ENCODE measurements at places on chromosomes 5 and 9. TPM values are rescaled to one million over a fixed set of nuclear protein-coding genes. Genes with fewer than 3 reads are reported as not detected.

Gene ADAMTS12
- total RNA-seq: 9.3 TPM

Gene RARS1
- total RNA-seq: 83.4 TPM

Gene ADAMTS2
- 19.8 TPM for total RNA-seq

GRCh38 chr5:9419794-9420193 lies 126.1 kb downstream of the SEMA5A start:
- no peaks in the 10 kb centered on the region for H3K36me3 ChIP-seq
- no peak for DNase-seq
- H3K4me3 ChIP-seq: no peak overlapping the region
- no peaks in the 10 kb centered on the region for H3K27me3 ChIP-seq

DNA sequence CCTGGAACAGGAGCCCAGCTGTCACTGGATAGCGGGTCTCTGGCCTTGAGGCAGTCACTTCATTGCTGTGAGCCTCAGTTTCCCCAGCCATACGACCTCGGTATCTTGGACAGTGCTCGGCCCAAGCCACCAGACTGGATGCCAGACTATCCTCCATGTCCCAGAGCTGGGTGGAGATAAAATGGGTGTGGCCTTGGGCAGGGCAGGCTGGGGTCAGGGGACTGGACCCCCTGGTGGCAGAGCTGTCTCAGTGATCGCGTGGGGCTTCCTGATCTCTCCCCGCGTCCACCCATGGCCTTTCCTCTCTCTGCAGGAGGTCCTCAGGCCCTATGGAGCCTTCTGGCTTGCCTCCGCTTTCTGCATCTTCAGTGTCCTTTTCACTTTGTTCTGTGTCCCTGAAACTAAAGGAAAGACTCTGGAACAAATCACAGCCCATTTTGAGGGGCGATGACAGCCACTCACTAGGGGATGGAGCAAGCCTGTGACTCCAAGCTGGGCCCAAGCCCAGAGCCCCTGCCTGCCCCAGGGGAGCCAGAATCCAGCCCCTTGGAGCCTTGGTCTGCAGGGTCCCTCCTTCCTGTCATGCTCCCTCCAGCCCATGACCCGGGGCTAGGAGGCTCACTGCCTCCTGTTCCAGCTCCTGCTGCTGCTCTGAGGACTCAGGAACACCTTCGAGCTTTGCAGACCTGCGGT lies 10.0 kb downstream of the SLC2A8 start:
- no peaks in the 10 kb centered on the region for H3K27me3 ChIP-seq
- no peaks in the 10 kb centered on the region for H3K36me3 ChIP-seq
- no peak for DNase-seq

DNA sequence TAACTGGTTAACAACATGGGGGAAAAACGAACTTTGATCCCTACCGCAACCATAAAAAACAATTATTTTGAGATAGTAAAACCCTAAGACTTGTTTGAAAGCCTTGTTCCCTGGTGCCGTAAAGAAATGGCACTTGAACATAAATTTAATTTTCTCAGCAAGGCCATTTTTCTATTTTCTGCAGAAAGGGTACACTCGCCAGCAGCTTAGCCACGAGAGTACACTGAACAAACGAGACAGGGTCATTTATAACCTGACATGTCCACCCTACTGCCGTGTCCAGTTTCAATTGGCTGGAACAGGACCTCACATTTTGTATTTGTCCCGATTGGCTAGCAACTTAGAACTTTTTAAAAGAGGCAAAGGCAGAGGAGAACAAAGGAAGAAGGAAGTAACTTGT lies 26.8 kb downstream of the FBXW11 start:
- no peak overlapping the region for H3K27ac ChIP-seq
- no peak overlapping the region for H3K4me3 ChIP-seq
- H3K27me3 ChIP-seq: no peaks in the 10 kb centered on the region
- H3K36me3 ChIP-seq: no peaks in the 10 kb centered on the region

- DNase-seq: no peak
- no peaks in the 10 kb centered on the region for H3K27me3 ChIP-seq
- no peak overlapping the region for H3K27ac ChIP-seq
- H3K4me1 ChIP-seq: no peaks in the 10 kb centered on the region
Measured at GRCh38 chr5:171093598-171093997, 215.4 kb upstream of the TLX3 start.

GRCh38 chr5:111537141-111538024 lies 25.0 kb upstream of the STARD4 start:
- no peak overlapping the region for H3K4me3 ChIP-seq
- no peak for DNase-seq
- H3K36me3 ChIP-seq: no peaks in the 10 kb centered on the region
- no peaks in the 10 kb centered on the region for H3K4me1 ChIP-seq
- no peaks in the 10 kb centered on the region for H3K27me3 ChIP-seq
